ENCODE measurements at places on chromosomes 3 and 15.

- DNase-seq, result no peak
Measured at GRCh38 chr3:190083635-190084034, 37.1 kb downstream of the P3H2 start.

GRCh38 chr15:38696109-38696727 is 131.6 kb upstream of the RASGRP1 start:
- DNase-seq, result peak; percentile 31

GRCh38 chr3:99249627-99250026 is 348.1 kb upstream of the DCBLD2 start:
- DNase-seq, result no peak

DNA sequence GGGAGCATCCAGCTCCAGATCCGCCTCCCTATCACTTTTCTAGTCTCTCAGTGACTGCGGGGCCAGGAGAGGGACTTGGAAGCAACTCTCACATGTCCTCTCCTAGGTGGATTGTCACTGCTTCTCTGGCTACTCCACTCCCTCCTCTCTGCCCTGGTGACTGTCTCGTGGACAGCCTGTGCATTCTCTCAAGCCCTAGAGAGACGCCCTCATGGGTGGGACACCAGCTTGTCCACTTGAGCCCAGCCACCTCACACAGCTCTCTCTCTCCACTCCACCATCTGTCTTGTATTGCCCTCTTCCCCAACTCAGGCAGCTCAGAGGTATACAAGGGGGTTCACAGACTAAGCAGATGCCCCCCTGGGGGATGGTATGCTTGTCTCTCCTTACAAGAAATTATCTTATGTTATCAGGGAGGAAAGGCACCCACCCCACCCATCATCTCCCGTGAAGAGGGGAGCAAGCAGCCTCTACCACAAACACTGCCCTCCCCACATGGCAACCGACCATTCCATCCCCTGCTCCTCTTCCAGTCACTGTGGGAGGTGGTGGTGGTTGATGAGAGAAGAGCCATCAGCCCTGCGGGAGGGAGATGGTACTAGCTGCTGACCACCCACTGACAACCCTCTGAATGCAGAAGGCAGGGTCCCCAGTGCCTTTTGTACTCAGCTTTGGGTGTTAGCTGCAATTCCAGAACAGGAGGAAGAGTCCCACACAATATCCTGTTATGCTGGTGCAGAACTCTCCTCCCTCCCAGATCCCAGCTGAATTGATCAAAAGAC is 15.5 kb upstream of the LOXL1 start:
- DNase-seq, result no peak

DNA sequence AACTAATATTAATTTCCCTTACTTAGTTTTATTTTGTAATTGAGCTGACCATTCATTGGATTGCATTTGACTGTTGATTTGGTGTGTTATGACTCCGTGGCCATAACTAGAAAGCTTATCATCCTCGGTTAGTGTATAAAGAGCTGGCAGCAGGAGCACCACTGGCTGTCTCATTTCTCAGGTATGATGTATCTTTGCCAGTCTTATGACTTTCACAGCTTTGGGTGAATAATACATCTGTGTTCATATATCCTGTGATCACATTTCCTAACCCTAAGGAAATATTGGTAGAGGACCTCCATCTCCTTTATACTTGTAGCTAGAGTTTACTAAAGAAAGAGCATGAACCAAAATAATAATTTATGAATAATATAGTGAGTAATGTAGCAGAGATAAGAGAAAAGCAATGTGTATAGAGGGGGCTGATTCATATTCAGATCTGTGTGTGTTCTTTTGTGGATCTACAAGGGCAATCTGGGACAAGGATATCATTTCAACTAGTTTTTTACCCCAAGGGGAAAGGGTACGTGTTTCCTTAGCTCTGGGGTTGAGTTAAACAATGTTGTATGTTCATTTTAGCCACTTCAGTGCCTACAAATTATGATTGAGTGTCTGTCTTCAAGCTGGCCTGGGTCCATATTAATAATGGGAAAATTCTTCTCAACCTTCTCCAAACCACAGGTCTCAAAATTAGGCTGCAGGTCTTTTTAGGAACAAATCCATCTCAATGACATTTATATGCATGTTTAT is 901.7 kb downstream of the NTRK3 start:
- no peak for DNase-seq

DNA sequence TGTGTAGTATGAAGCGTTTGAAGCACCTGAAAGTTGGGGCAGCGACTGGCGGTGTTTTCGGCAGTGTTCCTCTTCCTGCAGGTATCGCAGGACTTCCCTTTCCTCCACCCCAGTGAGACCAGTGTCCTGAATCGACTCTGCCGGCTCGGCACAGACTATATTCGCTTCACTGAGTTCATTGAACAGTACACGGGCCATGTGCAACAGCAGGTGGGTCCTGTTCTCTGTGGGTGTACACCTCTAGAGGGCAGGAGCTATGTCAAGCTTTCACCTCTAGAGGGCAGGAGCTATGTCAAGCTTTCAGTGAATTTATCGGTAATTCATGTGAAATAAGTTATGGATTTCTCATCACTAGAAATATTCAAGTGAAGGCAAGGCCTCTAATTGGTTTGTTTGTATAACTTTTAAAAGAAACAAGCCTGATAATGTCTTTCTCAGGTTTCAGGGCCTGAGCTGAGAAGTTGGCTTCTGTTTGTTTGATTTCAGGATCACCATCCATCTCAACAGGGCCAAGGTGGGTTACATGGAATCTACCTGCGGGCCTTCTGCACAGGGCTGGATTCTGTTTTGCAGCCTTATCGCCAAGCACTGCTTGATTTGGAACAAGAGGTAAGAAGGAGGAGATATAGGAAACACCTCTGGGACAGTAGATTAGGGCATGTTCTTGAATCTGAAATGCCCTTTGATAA is 5.3 kb downstream of the TUBGCP4 start:
- peak; percentile 6 for DNase-seq

- no peak for DNase-seq
Measured at GRCh38 chr15:101194546-101195125, 57.2 kb downstream of the CHSY1 start.

- DNase-seq, result no peak
Measured at GRCh38 chr3:195543500-195544229, 540 bp upstream of the PPP1R2 start.

DNA sequence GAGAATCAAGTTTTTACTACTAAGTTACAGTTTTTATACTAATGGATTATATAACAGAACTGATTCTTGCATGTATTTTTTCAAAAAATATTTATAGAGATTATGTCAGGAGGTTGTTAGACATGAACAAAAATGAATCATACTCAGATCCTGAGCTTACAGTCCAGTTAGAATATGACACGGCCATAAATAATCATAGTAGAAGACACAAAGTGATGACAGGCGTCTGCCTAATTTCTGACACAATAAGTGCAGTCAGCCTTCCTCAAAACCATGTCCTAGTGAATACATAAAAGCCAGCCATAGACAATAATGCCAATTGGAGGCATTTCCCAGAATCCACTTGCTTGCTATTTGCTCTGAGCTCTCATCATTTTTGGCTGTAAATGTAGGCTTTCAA is 81.7 kb upstream of the POU1F1 start:
- DNase-seq, result no peak

- DNase-seq, result no peak
Measured at GRCh38 chr3:11764931-11765363, 81.7 kb downstream of the TAMM41 start.

DNA sequence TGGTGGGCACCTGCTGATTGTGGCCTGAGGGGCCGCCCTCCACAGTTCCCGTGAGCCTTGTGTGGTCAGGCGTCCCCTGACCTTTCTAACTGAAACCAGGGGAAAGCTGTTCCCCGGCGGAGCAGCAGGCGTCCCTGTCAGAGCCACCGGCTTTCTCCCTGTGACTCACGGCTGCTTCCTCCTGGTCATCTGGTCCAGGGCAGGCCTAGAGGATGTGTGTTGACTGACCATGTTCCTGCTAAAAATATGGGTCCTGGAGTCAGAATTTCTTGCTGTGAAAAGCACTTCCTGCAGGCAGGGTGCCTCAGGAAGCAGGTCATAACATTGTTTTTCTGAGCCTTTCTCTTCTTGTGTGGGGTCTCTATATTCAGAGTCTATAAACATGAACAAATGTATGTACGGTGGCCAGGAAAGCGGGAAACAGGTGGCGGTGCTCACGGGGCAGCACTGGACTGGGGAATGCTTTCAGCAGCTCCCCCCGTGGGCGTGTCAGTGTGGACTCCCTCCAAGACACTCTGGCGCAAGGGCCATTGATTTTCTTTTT is 38.4 kb upstream of the CGNL1 start:
- DNase-seq, result no peak

GRCh38 chr15:67208396-67208795 is 46.1 kb downstream of the AAGAB start:
- no peak for DNase-seq

- no peak for DNase-seq
Measured at GRCh38 chr3:87900061-87900460, 158.7 kb downstream of the CGGBP1 start.

Data from stimulated activated CD4-positive, alpha-beta T cell treated with anti-CD3 and anti-CD28 coated beads, Interleukin-15, amount 100 ng/mL, for 1 hour (primary cell).